Germinal center (tissue), 1 donor: ENCODE measurements at places on chromosomes 1 and 21.

DNA sequence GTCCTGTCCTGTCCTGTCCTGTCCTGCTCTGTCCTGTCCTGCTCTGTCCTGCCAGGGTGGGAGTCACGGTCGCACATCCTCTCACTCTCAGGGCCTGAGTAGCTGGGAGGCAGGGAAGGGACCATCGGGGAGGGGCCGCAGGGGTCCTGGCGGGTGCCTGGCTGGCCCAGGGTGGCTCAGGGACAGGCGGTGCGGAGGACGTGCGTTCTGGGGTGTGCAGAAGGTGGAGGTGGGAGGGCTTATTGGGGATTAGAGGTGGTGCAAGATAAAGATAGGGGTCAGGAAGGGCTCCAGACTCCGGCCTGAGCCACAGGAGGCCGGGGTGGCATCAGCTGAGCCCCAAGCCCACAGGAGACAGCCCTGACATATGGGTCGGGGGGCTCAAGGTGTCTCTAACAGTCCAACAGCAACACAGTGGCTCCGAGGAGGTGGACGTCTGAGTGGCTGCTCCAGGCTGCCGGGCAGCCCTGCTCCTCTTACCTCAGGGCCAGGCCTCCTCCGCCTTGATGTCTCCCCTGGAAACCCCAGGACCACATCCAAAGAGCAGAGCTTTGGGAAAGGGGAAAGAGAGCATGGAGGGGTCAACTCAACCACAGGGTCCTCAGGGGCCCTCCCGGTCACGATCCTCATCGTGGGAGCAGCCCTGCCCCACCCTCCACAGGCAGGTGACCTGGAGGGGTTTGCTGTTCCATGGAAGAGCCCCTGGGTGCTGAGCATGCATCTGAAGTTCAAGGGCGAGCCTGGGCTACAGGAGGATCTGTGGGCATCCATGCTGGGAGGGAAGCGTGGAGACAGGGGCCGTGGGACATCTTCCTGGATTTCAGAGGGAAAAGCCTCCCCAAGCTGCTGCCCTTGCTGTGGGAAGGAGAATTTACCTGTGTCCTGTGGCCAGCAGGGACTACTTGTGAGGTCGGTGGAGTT lies 39.6 kb upstream of the ADARB1 start:
- no peak for DNase-seq

DNA sequence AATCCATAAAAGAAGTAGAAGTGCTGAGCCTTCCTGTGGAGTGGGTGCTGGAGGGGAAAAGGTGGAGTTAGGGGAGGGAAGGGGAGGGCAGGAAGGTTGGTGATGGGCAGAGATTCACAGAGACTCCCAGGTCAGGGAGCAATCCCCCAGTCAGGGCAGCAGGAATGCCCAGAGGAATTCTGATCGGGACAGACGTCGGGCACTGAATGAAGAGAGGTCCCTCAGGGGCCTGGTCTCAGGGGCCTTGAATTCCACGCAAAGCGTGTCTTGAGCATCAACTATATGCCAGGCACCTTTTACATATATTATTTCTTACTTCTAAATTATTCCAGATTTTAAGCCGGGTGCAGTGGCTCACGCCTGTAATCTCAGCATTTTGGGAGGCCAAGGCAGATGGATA lies 7.2 kb upstream of the PADI1 start:
- no peak for DNase-seq

- no peak for DNase-seq
Measured at GRCh38 chr1:223709598-223709997, 2.7 kb upstream of the CAPN2 start.

GRCh38 chr1:96538883-96539282 lies 182.7 kb upstream of the PTBP2 start:
- no peak for DNase-seq

GRCh38 chr1:208756339-208756981 lies 512.3 kb upstream of the PLXNA2 start:
- DNase-seq, result no peak

GRCh38 chr1:25779388-25779787 lies 20.6 kb upstream of the SELENON start:
- no peak for DNase-seq

DNA sequence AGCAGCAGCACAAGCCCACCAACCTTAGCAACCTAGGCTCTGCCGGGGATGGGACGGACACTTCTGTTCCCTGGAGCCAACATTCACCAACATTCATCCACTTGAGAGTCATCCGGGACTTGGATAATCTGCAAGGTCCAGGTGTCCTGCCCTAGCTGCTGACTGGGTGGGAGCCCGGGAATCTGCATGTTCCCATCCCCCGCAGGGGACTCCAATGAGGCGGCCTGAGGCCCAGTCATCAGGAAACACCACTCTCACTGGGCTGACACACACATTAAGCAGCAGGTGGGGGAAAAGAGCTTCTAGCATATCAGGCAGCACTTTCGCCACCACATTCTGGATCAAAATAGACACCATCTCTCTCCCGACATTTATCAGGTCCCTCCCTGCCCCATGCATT lies 38.4 kb upstream of the CCSAP start:
- DNase-seq, result no peak

- DNase-seq, result no peak
Measured at GRCh38 chr1:58201492-58202106, 344.9 kb downstream of the OMA1 start.

- no peak for DNase-seq
Measured at GRCh38 chr1:150487763-150488115, 520 bp downstream of the TARS2 start.

- DNase-seq, result no peak
Measured at GRCh38 chr21:32545948-32546441, 39.3 kb downstream of the TCP10L start.

DNA sequence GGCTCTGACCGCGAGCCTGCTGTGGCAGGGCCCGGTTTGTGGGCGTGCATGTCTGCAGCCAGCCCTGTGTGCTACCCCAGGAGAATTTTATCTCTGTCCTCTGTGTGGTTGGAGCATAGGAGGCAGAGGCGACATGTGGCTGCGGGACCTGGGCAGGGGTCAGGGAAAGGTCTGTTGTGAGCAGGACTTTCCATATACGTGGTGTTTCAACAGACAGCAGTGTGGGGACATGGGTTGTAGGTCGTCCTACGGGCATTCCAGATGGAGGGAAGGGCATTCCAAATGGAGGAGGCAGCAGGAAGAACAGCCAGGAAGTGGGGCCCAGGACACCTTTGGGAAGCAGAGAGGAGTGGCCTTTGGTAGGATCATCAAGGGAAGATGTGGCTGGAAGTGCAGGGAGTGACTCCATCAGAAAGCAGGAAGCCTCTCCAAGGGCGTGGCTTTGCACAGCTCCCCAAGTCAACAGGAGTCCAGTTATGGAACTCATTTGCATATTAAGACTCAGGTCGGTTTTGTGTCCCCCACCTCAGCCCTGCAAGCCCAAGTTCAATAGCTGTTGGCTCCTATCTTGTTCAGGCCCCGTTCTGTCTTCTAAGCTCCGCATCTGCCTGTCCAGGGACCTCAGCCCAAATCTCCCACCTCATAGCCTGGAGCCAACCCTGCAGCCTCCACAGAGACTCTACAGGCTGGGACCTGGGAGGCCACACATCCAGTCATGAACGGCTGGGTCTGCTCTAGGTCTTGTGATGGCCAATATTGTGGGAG lies 309.1 kb downstream of the MATN1 start:
- no peak for DNase-seq

DNA sequence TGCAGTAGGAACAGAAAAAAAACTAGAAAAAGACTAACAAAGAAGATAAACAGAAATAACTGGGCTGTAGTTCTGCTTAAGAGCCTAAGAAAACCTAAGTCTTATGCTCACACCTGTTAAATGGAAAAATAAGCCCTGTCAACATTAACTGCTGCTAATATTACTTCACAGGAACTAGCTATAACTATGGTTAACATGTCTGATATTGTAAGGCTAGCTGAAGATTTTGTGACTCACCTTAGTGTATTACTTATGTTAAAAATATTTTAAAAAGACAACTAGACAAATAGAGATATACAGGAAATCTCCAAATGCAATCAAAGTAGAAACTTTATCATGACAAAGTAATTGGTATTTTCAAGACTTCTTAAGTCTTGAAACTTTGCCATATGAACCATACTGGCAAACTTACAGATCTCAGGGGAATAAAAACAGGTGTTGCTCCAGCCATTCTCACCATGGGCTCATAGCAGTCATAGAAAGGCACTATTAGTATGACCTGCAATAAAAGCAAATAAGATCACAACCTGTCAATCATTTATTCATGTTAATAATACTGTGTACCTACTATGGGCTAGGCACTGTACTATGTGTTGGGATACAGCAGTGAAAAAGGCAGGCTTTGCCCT lies 30.7 kb downstream of the KYAT3 start:
- DNase-seq, result no peak

GRCh38 chr21:16169102-16169511 lies 439.3 kb downstream of the USP25 start:
- no peak for DNase-seq

GRCh38 chr1:206636671-206637070 lies 1.3 kb downstream of the DYRK3 start:
- DNase-seq, result no peak
